AG04450 (cell line): ENCODE measurements at places on chromosomes 11 and 22. TPM values are rescaled to one million over a fixed set of nuclear protein-coding genes. Genes with fewer than 3 reads are reported as not detected.
A peak's percentile ranks its signal among the peaks of the same experiment; 100 is the strongest.

The SMC1B gene
- not detected in 2 replicates for polyA plus RNA-seq

The BDNF gene
- polyA plus RNA-seq = 72.0 and 85.6 TPM in 2 replicates

The C11orf42 gene
- not detected in 2 replicates for polyA plus RNA-seq

The GTSE1 gene
- 3.6 and 4.0 TPM in 2 replicates for polyA plus RNA-seq

- DNase-seq = no peak
Measured at GRCh38 chr22:27975381-27976013, 56.4 kb upstream of the PITPNB start.

GRCh38 chr11:36126678-36127077 is 162.5 kb downstream of the COMMD9 start:
- no peak for DNase-seq

DNA sequence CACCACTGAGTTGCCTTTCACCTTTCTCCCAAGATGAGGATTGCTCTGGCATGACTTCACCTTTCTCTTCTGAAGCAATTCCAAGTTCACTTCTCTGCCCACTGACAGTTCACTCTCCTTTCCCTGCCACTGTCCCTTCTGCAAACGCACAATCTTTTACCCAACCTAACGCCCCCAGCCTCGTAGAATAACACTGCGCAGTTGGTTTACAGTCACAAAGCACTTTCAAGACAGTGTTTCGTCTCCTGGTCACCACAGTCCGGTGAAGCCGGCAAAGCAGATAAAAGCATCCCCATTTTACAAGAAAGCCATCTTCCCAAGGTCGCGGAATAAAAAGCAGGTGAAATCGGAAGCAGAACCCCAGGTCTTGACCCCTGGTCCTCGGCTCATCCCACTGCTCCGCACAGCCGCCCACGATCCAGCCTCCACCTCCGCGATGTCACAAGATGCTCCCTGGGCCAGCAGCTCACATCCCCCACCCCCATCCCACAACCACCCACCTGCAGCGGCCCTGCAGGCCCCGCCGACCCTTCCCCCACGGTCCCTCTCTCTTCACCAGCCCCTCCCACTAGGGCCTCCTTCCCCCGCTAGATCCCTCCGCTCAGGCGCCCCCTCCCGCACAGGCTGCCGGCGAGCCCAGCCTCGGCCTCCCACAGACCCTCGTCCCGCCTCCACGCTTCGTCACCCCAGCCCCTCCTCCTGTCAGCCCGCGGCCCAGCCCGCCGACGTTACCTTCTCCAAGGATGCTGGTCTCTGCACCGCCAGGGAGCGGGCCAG is 585 bp downstream of the PI4KA start:
- DNase-seq = peak; percentile 61

DNA sequence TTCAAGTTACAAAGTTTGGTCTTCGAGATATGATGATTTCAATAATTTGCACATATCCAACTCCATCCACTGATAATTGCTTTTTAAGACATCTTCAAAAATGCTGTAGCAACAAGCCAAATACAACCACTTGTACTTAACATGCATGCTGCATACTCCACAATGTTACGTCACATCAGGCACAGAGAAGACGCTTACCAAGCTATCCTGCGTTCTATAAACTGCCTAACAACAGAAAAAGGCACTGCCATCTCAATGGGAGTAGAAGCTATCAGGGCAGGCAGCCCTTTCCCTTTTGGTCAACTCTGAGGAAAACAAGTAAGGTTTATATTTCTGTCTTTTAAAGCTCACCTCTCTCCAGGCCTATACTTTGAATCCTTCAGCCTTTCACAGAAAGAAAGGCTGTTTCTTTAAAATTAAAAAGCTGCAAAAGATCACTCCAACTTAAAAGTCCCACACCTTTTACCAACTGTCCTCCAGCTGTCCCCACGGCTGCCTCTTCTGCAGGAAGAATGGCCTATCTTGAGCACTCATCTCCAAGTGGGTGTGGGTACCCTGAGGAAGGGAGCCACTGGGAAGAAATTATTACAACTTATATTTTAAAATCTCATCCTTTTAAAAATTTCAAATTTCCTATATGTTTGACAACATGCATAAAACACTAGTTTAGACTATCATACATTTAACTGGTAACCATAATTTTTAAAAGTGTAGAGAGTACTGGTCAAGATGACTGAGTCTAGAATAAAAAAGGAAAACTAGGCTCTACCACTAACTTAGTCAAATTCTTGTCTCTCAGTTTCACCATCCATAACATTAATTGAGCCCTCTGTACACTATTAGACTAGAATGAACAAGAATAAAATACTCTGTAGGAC is 14.5 kb downstream of the PHF21A start:
- no peak for DNase-seq

GRCh38 chr22:35684270-35684700 is 33.4 kb upstream of the APOL5 start:
- no peak for DNase-seq

DNA sequence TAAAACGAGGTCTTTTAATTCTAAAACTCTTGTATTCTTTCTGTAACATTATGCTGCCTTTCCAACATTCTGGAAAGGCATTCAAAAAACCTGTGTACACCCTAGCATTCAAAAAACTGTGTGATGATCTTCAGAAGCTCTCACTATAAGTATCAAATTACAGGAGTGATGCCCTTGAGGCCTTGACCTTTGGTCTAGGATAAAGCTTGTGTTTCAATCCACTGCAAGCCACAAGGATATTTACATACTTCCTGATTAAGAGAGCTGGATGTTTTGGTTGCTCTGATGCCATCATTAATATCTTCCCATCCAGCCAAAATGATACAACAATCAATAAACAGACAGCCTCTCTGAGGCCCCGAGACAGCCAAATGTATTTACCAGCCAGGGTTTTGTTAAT is 11.9 kb downstream of the CLPB start:
- no peak for DNase-seq

DNA sequence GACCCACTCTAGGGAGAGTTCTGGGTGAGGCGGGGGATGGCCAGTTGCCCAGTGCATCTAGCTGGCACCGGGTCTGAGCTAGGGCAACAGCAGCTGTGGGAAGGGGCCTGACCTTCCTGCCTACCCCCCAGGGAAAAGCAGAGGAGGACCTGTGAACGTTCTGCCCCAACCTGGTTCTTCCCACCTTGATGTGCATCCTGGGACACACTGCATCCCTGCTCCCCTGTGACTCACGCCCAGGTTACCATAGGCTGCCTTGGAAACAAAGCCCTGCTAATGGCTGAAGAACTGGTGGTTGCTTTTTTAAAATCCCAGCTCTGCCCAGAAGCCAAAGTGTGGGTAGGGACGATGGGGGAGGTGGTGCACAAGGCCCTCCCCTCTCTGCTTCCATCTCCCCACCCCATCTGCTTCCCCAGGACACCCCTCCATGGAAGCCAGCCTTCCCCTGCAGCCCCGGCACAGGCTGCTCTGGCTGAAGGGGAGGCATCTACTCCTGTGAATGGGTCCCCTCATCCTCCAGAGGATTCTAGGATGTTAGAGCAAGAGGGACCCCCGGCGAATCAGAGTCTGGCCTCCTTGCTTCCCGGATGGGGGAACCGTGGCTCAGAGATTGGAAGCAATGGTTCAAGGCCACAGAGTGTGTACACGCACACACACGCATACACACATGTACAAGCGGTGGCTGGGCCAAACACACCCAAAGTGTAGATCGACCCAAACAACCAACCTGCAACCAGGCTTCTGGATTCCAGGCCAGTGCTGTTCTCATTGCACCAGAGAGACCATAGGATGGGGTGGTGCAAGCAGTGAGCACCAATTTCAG is 7.6 kb upstream of the C11orf96 start:
- no peak for DNase-seq

- DNase-seq = no peak
Measured at GRCh38 chr11:99069856-99070444, 49.2 kb downstream of the CNTN5 start.

DNA sequence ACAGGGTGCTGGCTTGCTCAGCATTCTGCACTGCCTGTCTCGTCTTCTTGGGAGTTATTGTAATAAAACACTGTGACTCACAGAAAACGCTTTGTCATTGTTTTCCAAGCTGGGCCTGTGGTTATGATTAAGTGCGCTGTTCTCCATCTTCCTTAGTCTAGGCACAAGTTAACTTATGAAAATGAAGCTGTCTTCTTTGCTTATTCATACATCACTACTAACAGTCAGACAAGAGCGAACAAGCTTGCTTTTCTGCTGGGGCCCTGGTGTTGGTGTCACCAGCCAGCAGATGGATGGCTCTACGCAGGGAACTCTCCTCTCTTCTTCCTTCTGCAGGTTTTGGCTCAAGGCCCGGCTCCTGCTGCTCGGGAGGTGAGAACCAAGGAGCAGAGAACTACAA is 380.1 kb upstream of the SYN3 start:
- DNase-seq = peak; percentile 36

DNA sequence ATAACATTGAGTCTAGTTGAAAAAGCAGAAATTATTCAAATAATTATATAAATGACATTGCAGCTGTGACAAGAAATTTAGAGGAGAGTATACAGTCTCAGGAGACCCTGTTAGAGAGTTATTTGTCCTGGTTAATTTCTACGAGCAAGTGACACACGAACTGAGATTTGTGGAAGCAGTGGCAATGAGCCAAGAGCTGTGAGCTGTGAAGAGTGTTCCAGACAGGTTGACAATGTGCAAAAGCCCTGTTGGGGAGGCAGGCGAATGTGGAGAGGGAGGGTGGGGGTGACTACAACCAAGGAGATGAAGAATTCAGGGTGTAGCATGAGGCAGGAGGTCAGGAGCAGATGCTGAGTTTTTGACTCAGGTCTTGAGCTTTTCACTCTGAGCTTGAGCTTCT is 620.2 kb upstream of the TENM4 start:
- no peak for DNase-seq

DNA sequence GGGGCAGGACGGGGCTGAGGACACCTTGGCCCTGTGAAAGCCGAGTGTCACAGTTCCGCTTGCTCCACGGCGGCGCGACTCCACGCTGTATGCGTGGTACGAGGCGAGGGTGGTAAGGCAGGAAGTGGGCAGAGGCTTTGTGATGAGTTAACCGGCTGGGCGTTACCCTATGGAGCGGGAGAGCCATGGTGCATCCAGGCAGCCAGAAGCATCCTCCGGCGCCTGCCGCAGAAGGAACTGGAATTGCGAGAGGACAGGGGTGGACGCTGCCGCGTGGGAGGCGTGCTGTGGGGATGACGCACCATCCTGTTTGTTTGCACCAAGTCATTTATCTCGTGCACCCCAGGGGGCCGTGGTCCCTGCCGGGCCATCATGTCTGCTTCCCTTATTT is 643.9 kb downstream of the BRD1 start:
- DNase-seq = no peak

DNA sequence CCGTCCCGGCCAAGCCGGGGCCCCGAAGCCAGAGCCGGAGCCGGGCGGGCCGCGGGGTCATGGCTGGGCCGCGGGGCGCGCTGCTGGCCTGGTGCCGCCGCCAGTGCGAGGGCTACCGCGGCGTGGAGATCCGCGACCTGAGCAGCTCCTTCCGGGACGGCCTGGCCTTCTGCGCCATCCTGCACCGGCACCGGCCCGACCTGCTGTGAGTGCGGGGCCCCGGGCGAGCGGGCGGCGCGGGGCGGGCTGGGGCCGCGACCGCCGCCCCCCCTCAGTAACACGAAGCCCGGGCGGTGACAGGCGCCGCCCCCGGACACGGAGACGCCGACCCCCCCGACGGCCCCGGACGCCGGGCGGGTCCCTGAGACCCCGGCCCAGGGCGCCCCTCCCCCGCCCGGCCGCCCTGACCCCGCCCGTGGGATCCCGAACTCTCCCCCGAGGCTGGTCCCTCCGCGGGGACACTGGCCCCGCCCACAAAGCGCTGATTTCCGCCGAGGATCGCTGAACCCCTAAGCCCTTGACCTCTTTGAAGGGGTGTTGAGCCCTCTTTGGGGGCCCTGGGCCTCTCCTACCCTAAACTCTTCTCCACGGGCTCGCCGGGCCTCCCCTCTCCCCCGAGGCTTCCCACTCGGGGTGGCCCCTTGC is 389 bp downstream of the MICALL1 start:
- no peak for DNase-seq

DNA sequence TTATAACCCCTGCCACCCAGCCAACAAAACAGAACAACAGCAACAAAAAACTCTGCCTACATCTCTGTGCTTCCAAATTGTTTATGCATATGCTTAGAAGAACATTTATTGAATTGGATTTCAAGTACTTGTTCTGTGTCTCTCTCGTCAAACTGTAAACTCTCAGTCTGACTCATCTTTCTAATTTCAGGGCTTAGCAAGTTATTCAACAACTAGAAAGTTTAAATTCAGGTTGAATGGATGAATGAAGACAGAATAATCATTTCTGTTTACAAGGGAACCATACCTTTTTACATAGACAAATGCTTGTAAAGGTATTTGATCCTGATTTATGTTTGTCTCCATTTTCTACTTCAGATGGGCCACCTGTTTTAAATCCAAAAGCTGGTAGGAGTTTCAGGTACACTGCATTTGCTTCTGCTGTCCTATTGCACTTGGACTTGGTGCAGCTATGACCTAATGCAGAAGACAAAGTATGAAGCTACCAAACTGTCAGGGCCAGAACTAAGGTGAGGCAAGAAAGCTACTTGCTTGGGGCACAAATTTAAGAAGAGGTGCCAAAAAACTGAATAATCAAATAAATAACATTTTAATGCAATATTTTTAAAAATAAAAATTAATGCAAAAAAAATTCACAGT is 1.6 kb upstream of the FBXO3 start:
- DNase-seq = no peak

DNA sequence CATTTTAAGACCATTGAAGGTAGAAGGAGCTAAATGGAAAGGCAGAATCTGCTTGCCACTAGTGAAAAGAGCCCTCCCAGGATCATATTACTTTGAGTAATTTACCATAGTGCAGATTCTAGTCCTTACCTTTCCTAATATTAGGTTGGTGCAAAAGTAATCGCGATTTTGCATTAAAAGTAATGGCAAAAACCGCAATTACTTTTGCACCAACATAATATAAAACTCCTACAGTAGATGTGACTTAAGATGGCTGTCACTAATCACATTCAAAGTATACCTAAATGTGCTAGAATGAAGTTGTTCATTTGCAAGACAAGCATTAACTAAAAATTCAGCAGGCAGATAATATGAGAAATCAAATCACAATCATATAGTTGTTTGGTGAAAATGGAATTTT is 38.1 kb upstream of the ARL14EP start:
- DNase-seq = no peak

- no peak for DNase-seq
Measured at GRCh38 chr22:36536717-36537116, 7.8 kb upstream of the EIF3D start.

DNA sequence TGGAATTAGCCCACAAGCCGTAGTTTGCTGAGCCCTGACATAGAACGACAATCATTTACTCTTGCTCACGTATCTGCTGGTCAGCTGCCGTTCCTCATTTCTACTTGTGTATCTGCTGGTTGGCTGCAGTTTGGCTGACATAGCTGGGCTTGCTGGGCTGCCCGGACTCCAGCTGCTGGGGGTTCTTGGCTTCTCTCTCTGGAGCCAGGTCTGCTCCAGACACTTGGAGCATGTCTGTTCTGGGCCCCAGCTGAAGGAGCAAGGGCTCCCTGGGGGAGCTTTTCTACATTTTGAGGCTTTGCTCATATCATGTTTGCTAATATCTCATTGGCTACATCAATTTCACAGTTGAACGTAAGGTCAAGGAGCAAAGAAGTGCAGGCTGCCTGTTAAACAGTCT is 47.3 kb downstream of the PRDM11 start:
- DNase-seq = no peak
